ENCODE measurements at places on chromosomes 5 and 9.

- DNase-seq, result peak; percentile 49
These were observed 35.5 kb upstream of the B4GALT1 start for GRCh38 chr9:33202552-33203201.

GRCh38 chr5:33043343-33043997, 332.3 kb downstream of the NPR3 start:
- no peak for DNase-seq

- no peak for DNase-seq
These were observed 169.9 kb downstream of the HINT1 start for GRCh38 chr5:130995254-130995515.

DNA sequence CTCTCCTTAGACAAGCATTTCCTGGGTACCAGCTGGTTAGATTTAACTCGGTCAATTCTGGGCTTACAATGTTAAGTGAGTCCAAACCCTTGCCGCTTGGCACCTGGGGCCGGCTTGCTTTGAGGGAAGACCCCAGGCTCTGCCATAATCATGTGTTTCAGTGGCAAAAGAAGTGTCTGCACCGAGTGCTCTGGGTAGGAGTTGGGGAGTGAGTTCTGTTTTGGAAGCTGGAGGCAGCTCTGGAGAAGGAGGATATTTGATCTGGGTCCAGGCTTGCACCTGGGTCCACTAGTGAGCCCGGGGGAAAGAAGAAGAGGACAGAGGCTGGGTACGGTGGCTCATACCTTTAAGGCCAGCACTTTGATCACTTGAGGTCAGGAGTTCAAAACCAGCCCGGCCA, 8.4 kb upstream of the OLFM1 start:
- no peak for DNase-seq

DNA sequence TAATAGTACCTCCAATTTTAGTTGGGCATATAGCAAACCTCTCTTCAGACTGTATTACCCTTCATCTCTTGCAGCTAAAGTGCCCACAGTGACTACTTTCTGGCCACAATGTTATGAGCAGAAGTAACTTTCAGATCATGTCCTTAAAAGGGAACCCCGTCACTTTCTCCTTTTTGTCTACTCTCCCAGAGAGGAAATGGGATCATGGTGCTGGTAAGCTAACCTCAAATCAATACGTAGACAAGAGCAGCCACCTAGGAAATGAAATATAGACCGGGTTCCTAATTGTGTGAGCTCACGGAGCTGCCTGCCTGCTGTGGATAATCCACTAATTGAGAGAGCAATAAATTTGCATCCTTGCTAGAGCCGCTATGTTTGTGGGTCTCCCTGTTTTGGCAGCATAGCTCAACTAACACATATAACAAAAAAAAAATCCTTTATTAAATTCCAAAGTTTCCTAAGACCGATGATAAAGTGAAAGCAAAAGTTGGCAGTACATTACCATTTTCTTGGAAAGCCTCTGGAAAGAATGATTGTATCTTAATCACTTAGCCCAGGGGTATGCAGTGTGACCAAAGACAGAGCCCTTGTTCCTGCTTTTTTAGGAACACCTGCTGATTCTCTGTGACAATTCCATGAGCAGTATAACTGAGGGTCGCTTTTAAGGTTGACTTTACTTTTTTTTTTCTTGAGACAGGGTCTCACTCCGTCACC, 5.6 kb upstream of the IL7R start:
- DNase-seq, result no peak

- peak; percentile 47 for DNase-seq
These were observed 246.8 kb downstream of the ARHGAP26 start for GRCh38 chr5:143016777-143017516.

- no peak for DNase-seq
These were observed 66.9 kb downstream of the GRIN3A start for GRCh38 chr9:101671567-101671966.

- no peak for DNase-seq
These were observed 448.6 kb downstream of the ZNF608 start for GRCh38 chr5:124297826-124298225.

Data from CD8-positive, alpha-beta T cell (primary cell).